ENCODE measurements at places on chromosomes 11 and 22.

- DNase-seq: no peak
Measured at GRCh38 chr11:112241486-112241885, 15.3 kb downstream of the PTS start.

GRCh38 chr11:5043380-5043779, 2.9 kb upstream of the OR52J3 start:
- DNase-seq: no peak

DNA sequence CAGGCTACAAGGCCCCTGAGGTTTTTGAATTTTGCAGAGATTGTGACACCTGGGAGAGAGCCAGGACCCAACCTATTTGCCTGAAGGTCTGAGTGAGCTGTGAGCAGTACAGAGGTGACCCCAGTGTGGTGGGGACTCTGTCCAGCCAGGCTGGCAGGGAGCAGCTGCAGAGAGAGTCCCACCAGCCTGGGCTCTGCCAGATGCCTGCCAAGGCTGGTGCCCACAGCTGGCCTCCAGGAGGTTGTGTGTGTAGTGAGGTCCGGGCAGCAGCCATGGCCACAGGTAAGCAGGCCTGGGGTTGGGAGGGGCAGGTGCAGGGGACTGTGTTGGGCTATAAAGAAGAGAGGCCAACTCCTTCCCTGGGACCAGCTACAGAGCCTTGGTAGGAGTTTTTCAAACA, 144.8 kb downstream of the CRYBB2 start:
- DNase-seq: no peak

GRCh38 chr11:71130106-71130505, 122.3 kb downstream of the SHANK2 start:
- no peak for DNase-seq

DNA sequence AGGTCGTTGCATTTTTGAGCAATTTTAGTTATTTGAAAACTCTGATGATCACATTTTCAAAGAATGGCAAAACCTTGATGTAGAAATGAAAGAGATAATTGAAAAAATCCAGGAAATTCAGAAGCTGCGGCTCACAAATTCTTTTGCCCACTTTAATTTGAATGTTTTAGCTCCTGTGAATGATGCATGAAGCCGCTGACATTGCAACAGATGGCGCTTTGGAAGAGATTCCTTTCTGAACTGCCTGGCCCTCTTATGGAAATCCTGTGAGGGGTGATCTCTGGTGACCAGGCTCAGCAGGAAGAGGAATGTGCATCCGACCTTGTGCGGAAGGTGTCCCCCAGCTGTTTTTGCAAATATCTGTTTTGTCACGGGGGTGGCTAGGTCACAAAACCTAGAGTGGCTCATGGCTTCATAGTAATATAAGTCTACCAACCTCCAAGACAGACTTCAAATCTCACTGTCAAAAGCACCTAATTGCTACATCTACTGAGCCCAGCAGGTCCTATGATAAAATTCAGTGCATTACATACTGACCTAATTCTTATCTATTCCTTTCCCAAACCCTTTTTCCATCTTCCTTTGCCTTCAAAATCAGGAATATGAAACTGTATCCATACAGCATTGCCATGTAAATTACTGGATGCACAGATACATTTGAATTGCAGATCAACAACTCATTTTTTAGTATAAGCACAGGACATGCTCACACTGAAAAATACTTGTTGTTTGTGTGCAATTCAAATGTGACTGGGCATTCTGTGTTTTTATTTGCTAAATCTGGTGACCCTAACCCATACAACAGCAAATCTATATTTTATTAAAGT, 412.7 kb downstream of the ETS1 start:
- DNase-seq: no peak

- no peak for DNase-seq
Measured at GRCh38 chr11:29211202-29211601, 805.6 kb downstream of the KCNA4 start.

DNA sequence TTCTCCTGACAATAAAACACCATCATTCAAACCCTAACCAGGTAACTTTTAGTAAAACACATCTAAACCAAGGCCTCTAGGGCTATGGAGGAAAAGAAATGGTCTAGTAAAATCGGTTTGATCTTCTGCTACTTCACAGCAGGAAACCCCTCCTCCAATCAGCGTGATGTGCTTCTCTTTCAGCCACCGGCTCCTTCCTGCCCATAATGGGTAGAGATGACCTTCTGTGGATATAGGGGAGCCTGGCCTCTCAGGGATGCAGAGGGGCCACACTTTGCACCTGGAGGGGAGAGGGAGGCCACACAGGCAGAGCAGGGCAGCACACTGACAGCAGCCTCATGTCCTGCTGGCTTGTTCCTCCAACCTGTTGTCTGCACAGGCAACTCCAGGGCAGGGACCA, 6.9 kb downstream of the EHD1 start:
- no peak for DNase-seq

DNA sequence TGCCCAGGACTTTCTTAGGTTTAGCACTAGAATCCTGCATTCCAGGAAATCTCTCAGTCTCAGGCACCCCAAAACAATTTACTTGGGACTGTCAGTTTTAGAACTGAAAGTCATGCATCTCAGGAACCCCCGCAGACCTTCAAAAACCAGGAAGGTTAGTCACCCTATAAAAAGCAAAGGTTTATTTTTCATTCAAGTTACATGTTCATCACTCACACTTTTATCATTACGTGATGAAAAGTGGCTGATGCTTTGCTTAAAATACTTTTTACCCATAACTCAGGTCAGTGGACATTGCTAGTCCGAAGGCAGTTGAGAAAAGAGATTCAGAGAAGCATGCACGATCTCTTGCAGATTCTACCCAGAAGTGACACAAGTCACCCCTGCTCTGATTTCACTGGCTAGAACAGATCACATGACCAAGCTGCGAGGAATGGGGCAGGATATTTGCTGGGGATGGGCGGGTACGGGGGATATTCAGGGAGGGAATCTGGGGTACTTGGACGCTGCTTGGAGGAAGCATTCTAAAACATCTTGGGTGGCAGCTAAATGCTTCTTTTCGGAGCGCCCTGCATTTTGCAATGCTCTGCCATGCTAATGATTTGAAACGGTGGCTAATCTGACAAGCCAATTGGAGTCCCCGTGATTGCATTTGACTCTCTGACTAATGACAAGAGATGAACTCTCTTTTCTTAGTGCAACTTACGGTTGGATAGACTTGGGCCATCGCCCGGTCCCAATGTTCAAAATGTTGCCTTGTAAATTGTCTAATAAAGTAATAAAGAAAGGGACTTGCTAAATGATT, 110.2 kb downstream of the MIAT start:
- no peak for DNase-seq

DNA sequence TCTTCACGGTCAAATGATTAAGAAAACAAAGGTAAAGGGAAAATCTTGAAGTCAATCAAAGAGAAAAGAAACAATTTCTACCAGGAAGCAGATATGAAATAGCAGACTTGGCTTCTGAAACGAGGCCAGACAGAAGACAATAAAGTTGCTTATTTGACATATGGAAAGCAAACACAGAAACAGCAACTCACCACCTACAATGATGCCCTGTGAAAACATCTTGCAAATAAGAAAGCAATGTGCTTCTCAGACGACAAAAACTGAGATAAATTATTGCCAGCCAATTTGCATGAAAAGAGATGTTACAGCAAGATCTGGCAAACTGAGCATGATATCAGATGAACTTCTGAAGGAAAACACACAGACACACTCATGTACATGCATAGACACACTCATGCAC, 45.9 kb upstream of the CTSC start:
- no peak for DNase-seq

GRCh38 chr11:94776351-94777321, 8.5 kb downstream of the AMOTL1 start:
- DNase-seq: no peak

GRCh38 chr22:48889887-48890692, 937.6 kb downstream of the BRD1 start:
- no peak for DNase-seq

GRCh38 chr11:74641289-74641688, 48.9 kb downstream of the POLD3 start:
- DNase-seq: peak; percentile 2

DNA sequence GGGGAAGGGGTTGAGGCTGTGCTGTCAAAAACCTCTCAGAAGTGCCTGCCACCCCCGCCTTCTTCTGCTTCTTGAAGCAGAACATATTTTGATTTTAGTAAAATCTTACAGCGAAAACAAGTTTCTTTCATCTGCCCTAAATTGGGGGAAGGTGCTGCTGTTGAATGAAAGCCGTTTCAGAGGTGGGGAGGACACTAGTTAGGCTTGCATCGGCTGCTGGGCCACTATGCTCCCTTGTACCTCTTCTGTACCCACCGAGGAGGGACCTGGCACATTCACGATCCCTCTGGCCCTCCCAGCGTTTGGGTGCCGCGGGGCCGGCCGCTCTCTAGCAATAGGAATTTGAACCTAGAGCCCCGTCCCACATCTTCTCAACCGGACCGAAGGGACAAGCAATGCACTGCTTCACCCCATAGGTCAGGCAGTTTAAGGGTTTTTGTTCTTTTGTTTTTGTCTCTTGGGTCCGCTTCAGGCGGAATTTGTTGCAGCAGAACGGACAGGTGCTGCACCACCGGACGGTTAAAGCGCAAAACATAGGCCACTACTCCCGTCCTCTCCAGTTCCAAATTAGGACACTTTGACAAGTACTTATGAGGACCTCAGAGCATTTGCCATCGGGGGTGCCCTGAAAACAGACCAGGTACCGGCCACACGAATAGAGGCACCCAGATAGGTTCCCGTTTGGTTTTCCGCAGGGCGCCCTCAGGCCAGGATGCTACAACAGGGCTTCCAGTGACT, 5.6 kb downstream of the SLC6A5 start:
- no peak for DNase-seq

DNA sequence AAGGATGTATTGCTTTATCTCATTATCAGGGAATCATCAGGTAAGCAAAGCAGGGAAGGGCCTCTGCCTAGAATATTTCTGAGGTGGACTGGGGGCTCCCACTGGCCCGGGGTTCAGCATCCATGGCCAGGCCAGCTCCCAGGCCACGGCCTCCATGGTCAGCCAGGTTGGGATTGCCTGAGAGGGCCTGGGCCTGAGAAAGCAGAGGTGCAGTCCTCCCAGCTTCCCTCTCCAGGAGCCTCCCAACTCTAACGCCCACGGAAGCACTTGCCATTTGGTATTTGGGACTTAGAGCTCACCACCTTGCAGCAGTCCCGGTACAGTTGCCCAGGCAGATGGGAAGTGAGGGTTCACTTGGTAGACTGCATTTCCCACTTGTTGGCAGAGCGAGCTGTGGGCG, 12.7 kb downstream of the DGAT2 start:
- no peak for DNase-seq

GRCh38 chr11:17496406-17496805, 19.8 kb upstream of the ABCC8 start:
- DNase-seq: no peak

GRCh38 chr22:43014316-43014868, 557 bp downstream of the PACSIN2 start:
- peak; percentile 54 for DNase-seq

DNA sequence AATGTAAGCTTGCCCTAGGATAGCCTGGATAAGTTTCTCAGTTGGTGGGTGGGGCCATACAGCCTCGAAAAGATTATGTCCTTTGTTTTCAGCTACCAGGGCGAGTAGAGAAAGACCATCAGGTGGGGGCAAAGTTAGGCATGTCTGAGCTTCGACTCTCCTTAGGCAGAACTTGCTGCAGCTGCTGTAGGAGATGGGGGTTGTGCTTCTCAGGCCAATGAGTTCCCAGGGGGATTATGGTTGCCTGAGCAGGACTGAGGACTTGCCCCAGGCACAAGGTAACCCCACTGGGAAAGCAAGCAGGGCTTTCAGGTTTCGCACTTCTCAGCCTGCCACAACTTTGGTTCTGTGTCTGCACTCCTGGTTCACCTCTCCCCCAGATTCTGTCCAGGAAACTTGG, 173.4 kb upstream of the SESN3 start:
- DNase-seq: no peak

- DNase-seq: peak; percentile 17
Measured at GRCh38 chr11:9459667-9460321, 1.0 kb upstream of the ZNF143 start.

DNA sequence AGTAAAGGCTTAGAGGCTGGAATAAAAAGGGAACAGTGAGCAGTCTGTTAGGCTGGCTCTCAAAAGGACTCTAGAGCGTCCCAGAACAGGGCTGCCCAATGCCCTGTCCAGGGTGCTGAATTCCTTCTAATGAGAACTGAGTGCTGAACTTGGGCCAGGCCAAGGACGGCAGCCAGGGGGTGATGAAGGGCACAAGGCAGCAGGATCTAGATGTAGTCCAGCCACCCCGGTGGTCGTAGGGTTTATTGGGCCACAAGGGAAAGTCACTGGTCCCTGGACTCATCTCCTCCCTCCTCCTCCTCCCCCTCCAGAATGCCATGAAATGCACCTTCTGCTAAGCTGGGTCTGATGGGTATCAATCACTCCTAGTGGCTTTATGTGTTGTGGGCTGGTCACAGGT, 19.2 kb downstream of the NPTXR start:
- peak; percentile 87 for DNase-seq

DNA sequence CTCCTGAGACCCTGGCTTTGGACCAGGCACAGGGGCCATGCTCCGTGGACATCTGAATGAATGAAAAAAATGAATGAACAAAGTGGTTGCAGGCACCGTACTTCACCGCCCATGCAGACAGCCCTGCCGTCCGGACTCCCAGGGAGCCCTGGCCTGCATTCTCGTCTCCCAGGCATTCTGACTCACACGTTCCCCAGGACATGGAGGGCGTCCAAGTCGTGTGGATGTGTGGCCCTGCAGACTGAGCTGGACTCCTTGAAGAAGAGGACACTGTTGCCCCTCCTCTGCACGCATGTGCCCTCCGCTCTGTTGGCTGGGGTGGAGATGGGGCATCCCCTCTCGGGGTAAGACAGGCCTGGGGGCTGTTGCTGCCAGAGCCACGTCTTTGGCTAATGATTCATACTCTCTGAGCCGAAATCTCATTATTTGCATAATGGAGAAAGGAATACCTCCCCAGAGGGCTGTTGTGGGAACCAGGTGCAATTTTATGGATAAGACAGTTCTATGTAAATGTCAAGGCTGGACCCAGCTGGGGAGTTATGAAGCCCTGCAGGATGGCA, 49.7 kb downstream of the RTL6 start:
- no peak for DNase-seq

- no peak for DNase-seq
Measured at GRCh38 chr11:118889797-118890196, 6.1 kb downstream of the CXCR5 start.

- no peak for DNase-seq
Measured at GRCh38 chr11:89633135-89633705, 76.9 kb upstream of the TRIM77 start.

DNA sequence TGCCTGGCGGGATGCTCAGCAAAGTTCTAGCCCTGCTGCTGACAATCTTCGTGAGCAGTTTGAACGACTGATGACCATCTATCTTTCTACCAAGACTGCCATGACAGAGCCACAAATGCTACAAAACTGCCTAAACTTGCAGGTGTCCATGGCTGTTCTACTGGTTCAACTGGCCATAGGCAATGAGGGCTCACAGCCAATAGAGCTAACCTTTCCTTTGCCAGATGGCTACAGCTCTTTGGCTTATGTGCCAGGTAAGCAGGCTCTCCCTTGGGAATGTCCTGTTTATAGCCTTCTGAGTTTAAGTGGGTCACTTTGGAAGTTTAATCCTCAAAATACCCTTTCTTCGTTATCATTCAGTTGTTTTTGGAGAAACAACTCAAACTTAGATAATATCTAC, 20.1 kb downstream of the UBE4A start:
- no peak for DNase-seq

Measured in neuronal stem cell (in vitro differentiated cells).